Fibroblast of skin of left biceps (primary cell): ENCODE measurements at places on chromosomes 7 and 10.

GRCh38 chr7:70568674-70569334 is 563.1 kb upstream of the GALNT17 start:
- no peak for DNase-seq

DNA sequence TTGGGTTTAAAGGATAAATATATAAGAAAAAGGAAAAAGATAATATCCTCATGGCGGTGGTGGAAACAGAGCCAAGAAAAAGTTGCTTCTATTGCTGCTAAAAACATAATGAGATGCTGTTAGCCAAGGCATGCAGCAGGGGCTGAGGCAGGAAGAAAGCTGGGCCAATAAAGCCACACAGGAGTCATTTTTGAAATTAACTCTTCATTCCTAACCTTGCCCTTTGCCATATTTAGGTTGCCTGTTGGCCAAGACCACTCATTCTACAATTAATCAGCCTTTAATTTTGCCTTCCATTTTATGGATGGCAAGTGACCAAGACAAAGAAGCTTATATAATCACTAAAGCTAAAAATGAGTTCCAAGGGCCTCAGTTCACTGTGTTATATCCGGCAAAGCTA is 58.2 kb downstream of the ARMH3 start:
- no peak for DNase-seq

DNA sequence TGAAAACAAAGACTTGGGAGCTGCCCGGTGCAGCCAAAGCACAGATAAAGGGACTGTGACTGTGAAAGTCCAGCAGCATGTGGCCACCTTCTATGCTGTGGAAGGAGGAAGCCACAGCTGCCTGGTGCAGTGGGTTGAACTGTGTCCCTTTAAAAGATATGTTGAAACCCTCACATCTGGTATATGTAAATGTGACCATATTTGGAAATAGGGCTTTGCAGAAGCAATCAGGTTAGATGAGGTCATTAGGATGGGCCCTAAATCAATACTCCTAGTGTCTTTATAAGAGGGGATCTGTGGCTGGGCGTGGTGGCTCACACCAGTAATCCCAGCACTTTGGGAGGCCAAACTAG is 136.9 kb downstream of the GLI3 start:
- DNase-seq, result no peak

DNA sequence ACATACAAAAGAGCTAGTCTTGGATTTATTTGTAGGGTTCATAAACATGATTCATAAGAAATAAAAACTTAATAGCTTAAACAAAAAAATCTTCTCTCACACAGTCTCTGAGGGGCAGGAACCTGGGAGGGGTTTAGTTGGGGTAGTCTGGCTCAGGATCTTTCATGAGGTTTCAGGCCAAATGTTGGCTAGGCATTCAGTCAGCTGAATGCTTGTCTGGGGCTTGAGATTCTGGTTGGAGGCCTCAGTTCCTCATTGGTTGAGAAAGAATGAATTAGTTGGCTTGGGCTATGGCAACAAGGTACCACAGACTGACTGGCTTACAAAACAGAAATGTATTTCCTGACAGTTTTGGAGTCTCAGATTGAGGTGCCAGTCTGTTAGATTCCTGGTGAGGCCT is 74.3 kb downstream of the ANKRD7 start:
- no peak for DNase-seq

- DNase-seq, result no peak
These were observed 40.8 kb downstream of the PANK1 start for GRCh38 chr10:89604200-89604599.

GRCh38 chr10:105252911-105253310 is 611.8 kb downstream of the SORCS3 start:
- DNase-seq, result no peak

DNA sequence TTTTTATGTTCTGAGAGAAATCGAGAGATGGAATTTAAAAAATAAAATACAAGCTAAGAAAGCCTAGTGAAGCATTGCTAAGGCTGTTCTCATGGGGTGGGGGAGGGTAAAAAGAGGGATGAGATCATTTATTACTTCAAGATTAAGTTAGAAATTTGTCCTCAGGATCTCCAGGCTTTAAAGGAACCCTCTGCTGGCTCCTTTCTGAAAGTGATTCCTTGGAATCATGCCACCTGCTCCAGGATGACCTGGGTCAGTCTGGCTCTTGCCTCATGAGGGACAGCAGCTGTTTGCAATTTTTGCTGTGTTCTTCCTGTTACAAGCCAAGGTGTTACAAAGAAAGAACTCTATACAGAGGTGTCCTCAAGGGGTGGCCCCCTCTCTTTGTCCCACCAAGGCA is 69.8 kb downstream of the CDK1 start:
- no peak for DNase-seq

DNA sequence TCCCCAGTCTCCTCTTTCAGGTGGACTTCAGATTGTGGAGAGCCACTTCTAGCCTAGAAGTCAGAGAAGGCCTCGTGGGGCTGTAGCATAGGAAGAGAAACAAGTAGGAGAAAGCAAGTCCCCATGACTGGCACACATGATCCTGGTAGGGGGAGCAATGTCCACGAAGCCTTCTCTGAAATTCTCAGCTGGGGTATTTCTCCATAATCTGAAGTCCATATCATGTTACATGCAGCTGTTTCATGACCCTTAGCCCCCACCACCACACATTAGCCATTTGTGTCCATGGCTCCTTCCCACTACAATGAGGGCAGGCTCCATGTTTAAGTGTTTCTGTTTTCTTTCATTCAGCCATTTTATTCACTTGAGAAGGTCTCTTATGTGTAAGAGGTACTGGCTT is 43.2 kb downstream of the LAMB4 start:
- DNase-seq, result no peak

DNA sequence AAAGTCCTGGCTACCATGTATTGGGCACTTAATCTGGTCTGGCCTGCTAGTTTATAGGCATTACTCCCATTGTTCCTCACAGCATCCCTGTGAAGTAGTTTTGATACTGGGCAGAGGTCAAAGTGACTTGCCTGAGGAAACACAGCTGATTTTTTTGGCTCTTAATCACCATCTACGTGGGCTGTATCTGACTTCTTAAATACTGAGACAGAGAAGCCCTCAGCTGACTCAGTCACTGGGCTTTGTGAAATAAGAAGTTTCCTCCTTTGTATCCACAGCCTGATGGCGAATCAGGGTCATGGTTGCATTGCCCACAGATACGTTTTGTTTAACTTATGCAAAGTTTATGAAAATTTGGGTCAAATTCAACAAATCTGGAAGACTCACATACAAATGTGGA is 13.2 kb downstream of the TACR2 start:
- no peak for DNase-seq

GRCh38 chr10:3836222-3836820 is 51.3 kb upstream of the KLF6 start:
- no peak for DNase-seq

- no peak for DNase-seq
These were observed 83.7 kb upstream of the AFAP1L2 start for GRCh38 chr10:114487815-114488536.

DNA sequence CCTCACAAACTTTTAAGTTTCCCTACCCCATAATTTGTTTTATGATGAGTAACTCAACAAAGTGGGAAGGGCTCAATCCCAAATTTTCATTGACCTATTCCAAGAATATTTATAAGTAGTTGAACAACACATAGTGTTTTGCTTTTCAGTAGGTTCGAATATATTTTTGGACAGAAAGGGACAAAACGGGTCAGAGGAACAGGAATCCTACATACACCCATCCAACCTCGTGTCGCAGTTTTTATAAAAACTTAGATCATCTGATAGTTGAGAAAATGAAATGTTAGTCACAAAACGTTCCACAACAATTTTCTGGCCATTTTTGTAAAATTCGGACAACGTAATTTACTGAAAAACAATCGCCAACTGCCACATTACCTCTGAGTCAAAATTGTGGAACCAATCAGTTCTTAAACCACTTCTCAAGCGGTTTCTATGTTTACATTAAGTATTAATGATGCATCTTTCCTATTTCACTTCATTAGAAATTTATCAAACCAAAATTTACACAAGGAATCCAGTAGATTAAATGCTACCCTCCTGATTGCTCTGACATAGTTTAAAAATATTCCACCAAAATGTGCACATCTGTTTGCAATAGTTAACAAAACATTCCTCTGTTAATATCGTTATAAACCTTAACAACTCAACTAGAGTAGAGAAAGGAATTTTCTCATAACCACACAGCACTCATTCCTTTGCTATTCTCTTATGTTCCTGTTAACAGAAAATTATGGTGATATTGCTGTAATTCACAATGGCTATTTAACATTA is 6.3 kb downstream of the WNT16 start:
- DNase-seq, result peak; percentile 55
